ENCODE measurements at places on chromosomes 5 and 9.

GRCh38 chr9:5950261-5950660, 59.6 kb downstream of the MLANA start:
- DNase-seq: no peak

GRCh38 chr5:7537573-7537972, 141.6 kb downstream of the ADCY2 start:
- no peak for DNase-seq

GRCh38 chr5:4027088-4027734, 431.6 kb downstream of the IRX1 start:
- no peak for DNase-seq

- DNase-seq: no peak
Measured at GRCh38 chr9:124776954-124777648, at the start of gene OLFML2A. Gene OLFML2A (plus strand): TSS chr9:124777133. CDS start chr9:124777271, 138 bp downstream.

GRCh38 chr5:145826895-145827674, 8.1 kb downstream of the PRELID2 start:
- no peak for DNase-seq

DNA sequence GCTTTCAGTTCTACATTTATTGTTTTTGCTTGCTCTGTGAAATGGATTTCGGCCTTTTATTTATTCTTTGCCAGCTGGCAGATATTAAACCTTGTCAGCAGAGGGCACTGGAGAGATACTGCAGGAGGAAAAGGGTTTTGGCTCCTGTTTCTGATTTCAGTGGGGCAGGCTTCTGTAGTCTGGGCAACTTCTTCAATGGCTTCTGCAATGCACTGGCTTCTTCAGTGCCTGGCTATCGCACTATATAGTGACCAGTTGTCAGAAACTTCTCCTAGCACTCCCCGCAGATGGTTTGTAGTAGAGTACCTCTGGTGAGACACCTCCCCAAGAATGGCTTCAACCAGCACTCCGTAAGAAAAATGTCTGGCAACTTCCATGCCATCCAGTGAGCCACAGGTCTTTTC, 3.2 kb upstream of the NFX1 start:
- DNase-seq: no peak

- no peak for DNase-seq
Measured at GRCh38 chr5:133455676-133456075, 156.7 kb downstream of the FSTL4 start.

GRCh38 chr5:172877466-172878260, 43.6 kb downstream of the ERGIC1 start:
- no peak for DNase-seq

All from stimulated activated CD8-positive, alpha-beta memory T cell treated with anti-CD3 and anti-CD28 coated beads, Interleukin-15, amount 100 ng/mL, for 48 hours (primary cell).